CD4-positive, alpha-beta T cell treated with Interleukin-17A for 1 hour (primary cell): ENCODE measurements at places on chromosomes 13 and 19.

GRCh38 chr19:54387991-54388801, 23.5 kb upstream of the LAIR1 start:
- peak; percentile 43 for DNase-seq

- DNase-seq: peak; percentile 80
These were observed at the start of gene BRD4 for GRCh38 chr19:15332311-15332996. TSS of gene BRD4 (minus strand) at chr19:15332539. CDS start at chr19:15273099, 59,440 bp downstream.

GRCh38 chr13:41700790-41701310, 243.5 kb downstream of the RGCC start:
- no peak for DNase-seq

GRCh38 chr19:54959840-54960239, 6.3 kb upstream of the NLRP2 start:
- no peak for DNase-seq

DNA sequence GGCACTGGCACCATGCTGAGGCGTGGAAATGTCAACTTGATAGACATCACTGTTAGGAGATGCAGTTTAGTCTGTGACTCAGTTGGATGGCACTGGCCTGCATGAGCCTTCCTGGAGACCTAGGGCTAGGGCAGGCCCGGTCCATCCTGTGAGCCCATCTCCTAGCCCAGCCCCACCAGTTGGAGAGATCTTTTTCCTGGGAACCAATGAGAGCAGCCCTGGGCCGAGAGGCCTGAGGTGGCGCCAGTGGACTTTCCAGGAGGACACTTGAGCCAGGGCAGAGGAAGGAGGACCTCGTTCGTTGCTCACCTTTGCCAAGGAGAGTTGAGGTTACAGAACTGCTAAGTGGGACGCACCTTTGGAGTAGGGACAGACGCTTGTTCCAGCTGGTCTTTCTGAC, 100.5 kb upstream of the TEX29 start:
- DNase-seq: no peak

DNA sequence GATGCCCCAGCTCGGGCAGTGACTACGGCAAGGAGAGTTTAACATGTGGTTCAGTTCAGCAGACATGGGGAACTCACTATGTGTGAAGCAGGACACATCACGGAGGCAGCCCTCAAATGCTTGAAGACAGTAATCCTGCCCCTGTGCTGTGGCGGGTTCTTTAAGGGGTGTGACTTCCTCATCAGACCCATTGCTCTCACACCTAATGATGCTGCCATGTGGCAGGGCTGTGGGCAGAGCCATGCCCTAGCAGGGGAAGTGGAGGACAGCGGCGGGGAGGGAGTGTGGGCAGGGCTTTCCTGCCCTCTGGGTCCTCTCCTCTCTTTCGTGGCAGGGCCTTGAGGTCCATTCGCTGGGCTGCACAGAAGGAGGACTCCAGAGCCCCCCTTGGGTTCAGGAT, 131.1 kb upstream of the GJB6 start:
- DNase-seq: no peak

DNA sequence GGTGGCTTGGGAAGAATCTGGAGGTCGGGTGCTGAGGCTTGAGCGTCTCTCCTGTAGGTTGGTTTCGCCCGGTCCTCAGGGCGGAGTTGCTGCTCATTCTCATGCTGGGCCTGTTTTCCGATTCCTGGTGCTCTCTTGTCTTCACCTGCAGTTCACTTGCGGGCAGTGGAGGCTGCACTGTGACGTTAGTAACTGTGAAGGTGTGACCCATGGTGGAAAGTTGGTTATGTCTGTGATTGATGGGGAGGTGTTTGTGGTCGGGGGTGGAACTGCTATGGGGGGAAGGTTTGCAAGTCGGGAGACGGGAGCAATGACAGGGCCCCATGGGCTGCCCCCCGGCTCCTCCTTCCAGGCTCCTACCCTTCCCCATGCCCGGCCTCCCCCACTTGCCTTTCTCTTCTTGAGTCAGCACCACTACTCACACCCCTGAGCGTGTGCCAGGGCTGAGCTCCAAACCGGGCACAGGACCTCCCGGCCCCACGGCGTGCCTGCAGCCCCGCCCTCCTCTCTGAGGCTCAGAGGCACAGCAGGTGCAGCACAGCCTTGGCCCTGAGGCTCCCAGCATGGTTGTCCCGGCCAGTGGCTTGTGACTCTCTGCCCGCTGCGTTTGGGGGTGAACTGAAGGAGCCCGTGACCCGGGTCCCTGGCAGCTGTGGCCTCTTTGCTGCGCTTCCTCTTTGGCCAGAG, 79.1 kb downstream of the ATP11A start:
- peak; percentile 39 for DNase-seq

DNA sequence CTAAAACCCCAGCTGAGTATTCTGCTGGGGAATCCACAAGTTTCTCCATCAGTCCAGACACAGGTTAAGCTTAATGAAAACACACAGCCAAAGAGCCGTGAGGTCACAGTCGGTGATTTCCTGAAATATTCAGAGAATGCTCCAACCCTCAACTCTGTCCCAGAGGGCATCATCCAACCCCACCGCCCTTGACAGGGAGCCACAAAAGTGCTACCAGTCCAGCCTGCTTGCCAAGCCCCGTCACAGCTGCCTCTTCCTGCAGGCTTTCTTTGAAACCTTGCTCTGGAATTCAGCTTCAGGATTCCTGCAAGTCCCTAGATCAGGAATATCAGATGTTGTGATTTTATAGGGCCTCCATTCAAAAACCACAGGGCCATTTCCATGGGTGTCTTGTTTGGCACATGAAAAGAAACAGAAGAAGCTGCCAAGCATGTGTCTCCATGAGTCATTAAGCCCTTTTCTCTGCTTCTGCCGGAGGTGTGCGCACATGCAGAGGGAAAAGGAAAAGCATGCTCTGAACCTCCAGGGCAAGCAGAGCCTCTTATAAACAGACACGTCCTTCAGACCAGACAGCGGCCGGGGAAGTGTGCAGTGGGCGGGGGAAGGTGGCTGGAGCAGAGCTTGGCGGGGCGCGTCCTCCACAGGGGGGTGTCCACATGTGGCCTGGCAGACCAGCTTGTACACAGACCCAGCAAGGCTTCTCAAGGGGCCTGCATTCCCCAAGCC, 164.7 kb downstream of the KATNAL1 start:
- DNase-seq: peak; percentile 32

DNA sequence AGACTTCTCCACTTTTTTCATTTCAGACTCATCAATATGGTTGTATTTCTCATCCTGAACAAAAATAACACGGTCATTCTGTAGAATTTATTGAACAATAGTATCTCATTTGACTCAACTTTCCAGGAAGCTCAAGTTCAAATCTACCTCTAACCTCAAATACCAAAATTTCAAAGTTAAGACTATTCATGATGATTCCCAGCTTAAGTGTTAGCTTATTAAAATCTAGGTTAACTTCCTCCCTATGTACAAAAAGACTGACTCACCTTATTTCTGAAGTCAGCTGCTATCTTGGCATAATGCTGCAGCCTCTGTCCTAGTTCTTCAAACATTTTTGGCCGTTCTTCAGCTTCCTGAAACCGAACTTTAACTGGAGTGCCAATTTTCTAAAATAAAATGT, 23.2 kb downstream of the HSPH1 start:
- no peak for DNase-seq

DNA sequence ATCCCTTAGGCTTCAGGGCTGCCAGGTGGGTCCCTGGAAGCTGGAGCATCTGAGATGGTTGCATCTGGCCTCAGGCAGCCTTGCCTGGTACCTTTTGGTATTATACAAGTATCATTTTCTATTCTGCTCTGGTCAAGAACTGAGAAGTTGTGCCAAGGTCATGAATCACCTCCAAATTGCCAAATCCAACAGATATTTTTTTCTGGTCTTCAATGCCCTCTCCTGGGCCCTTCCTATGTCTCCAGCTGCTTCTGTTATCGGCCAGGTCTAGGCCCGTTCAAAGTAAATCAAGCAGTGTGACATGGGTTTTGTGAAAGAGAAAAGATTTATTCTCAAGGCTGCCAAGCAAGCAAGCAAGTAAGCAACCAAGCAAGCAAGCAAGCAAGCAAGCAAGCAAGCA, 271.1 kb upstream of the MAB21L1 start:
- DNase-seq: no peak

GRCh38 chr19:5864725-5865486, 5.4 kb downstream of the FUT5 start:
- no peak for DNase-seq

DNA sequence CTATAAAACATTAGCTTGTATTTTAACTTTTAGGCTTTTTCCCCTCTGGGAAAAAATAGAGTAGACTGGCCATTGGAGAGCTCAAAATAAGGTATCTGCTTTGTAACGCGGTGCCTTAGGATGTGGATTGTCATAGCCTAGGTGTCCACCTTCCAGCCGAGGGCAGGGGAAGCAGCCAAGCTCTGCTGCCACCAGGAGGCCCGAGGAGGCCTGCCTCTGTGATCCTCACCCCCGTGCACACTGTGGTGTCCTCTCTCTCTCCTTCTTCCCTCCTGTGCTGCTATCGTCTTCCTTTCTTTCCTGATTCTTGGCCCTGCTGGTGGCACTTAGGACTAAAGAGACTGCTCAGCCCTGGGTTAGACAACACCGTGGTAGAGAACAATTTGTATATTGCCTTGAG, 11.3 kb downstream of the HNRNPM start:
- DNase-seq: no peak

GRCh38 chr19:10352764-10353671, 13.6 kb upstream of the ICAM3 start:
- DNase-seq: no peak

GRCh38 chr19:41945135-41945766, 13.9 kb downstream of the RABAC1 start:
- peak; percentile 93 for DNase-seq

DNA sequence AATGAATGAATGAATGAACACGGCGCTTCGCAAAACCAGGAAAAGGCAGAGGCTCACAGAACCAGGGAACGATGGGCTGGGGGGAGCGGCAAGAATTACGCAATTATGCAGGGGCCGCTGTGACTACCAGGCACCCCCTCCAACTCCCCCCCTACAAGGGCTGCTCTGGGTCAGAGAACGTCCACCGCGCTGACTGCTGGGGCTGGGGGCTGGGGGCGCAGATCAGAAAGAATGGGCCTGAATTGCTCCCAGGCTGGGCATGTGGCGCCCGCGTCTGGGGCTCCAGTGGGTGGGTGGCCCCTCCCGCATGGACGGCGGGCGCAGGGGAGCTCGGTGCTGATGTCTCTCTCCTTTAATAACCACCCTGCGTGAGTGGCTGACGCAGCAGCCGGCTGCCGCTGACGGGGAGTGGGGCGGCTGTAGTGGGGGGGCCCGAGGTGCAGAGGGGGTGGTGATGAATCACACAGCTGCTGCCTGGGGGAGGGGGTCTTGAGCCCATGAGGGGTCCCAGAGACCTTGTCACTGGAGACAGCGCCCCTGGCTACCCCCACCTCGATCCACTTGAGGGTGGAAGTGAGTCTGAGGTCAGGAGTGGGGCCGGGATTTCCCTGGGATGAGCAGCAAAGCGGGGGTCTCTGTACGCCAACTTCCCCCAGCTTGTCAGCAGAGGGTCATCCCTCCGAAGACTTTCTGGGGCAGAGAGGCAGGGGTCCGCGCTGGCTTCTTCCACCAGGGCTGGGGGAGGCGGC, 1.5 kb upstream of the CIRBP start:
- DNase-seq: no peak

DNA sequence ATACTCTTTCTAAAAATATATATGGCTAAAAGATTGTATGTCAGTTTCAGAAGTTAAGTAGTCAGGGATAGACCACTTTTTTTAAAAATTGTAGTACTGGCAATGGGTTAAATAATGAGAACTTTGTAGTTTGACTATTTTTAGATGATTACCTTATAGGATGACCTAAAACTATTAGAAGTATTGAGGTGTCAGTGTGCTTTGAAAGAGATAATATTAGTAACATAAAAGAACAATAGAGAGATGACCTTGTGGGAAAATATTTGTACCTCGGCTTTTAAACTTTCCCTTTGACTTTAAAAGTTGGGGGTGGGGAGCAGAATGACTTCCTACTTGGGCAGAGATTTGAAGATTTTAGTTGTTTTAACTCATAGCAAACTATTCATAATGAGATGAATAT, 48.3 kb downstream of the SLAIN1 start:
- no peak for DNase-seq

DNA sequence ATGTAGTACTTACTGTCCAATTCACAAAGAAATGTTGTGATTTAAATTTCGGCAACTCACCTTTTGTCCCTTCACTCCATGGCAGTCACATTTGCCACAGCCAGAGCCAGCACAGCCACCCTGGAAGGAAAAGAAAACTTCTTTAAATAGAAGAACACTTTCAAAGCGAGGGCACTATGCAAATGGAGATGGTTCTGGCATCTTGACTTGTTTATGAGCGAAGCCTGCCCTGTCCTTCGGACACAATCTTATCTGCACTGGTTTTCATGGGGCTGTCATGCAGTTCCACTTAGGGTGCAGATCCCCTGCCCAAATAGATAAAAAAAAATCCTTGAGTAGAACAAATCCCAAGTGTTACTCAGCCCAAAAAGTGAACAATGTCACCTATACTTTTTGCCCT, 64.3 kb downstream of the COL4A1 start:
- DNase-seq: no peak

GRCh38 chr13:109162248-109163036, 533.0 kb downstream of the MYO16 start:
- peak; percentile 9 for DNase-seq

DNA sequence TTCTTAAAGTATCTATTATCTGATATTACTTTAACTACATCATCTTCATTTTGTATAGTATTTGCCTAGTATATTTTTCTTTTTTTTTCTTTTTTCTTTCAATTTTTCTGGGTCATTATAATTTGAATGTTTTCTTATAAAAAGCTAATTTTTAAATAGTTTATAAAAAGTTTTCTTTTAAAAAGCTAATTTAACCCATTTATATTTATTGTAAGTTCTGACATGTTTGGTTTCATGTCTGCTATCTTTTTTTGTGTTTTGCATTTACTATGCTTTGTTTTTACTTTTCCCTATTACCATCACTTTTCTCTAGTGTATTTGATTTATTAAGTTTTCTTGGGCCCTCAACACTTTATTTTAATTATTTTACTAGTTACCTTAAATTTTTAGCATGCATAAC, 22.6 kb upstream of the RCBTB2 start:
- no peak for DNase-seq

- no peak for DNase-seq
These were observed at the start of gene ZFP28 for GRCh38 chr19:56538761-56539263. TSS of gene ZFP28 (plus strand) at chr19:56538948. CDS start at chr19:56539019, 71 bp downstream.

GRCh38 chr19:8615813-8616596, 5.5 kb upstream of the ADAMTS10 start:
- DNase-seq: peak; percentile 67
